ENCODE measurements at places on chromosomes 7 and 10.

- no peak for DNase-seq
Observed at GRCh38 chr7:74175340-74175739, 1.2 kb downstream of the EIF4H start.

GRCh38 chr7:8637322-8637721 is 203.9 kb downstream of the NXPH1 start:
- no peak for DNase-seq

- DNase-seq, result no peak
Observed at GRCh38 chr7:50697748-50698147, 84.9 kb downstream of the GRB10 start.

GRCh38 chr7:6654842-6655610 is 17.9 kb downstream of the ZNF316 start:
- no peak for DNase-seq

- DNase-seq, result peak; percentile 30
Observed at GRCh38 chr10:114714281-114714741, 56.2 kb upstream of the ABLIM1 start.
